ENCODE measurements at places on chromosomes 6 and 20. TPM values are rescaled to one million over a fixed set of nuclear protein-coding genes. Genes with fewer than 3 reads are reported as not detected.

GRCh38 chr20:20664795-20665589 lies 47.5 kb downstream of the RALGAPA2 start:
- DNase-seq: no peak

- no peak for DNase-seq
Measured at GRCh38 chr20:19555726-19556125, 202.3 kb upstream of the RIN2 start.

DNA sequence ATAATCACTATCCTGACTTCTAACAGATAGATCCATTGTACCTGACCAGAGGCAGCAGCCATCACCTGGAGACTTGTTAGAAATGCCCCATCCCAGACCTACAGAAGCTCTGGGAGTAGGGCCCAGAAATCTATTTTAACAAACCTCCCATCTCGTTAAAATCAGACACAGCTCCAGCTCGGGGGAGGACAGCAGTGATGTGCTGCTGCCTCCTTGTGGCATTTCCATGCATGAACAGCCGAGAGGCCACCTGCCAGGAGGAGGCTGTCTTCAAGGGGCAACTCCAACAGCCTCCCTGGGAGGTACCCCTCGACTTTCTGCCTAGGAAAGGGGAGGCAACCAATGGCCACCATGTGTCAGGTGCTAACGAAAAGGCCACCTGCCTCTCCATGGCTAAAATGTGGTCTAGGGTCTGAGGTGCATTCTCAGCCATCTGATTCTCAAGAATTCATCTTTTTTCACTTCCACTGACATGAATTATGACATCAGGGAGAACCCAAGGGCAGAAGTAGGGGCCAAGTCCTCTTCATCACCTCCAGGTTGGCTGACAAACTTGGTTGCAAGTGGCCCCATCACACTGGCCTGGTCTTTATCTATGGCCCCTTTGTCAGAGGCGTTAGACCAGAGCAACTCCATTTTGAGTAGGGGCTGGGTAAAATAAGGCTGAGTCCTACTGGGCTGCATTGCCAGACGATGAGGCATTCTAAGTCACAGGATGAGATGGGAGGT lies 12.2 kb upstream of the KCNK15 start:
- peak; percentile 77 for DNase-seq

DNA sequence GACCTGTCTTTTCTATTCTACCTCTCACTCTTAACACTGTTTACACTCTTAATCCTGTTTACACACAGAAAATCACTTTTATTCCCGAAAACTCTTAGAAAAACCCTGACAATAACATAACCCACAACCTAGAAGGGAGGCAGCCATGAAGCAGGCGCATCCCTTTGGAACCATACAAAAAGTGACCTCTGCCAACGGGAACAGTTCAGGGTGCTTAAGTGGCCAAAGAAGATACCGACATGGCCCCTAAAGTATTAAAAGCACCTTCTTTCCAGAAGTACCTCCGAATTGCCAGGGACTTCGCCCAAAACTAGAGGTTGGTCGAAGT lies 490 bp downstream of the MMUT start:
- DNase-seq: no peak

GRCh38 chr6:55260181-55260580 lies 67.1 kb upstream of the GFRAL start:
- DNase-seq: no peak

DNA sequence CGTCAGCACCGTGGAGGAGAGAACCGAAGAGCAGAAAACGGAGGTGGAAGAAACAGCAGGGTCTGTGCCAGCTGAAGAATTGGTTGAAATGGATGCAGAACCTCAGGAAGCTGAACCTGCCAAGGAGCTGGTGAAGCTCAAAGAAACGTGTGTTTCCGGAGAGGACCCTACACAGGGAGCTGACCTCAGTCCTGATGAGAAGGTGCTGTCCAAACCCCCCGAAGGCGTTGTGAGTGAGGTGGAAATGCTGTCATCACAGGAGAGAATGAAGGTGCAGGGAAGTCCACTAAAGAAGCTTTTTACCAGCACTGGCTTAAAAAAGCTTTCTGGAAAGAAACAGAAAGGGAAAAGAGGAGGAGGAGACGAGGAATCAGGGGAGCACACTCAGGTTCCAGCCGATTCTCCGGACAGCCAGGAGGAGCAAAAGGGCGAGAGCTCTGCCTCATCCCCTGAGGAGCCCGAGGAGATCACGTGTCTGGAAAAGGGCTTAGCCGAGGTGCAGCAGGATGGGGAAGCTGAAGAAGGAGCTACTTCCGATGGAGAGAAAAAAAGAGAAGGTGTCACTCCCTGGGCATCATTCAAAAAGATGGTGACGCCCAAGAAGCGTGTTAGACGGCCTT lies 41.6 kb downstream of the ZBTB2 start:
- no peak for DNase-seq

DNA sequence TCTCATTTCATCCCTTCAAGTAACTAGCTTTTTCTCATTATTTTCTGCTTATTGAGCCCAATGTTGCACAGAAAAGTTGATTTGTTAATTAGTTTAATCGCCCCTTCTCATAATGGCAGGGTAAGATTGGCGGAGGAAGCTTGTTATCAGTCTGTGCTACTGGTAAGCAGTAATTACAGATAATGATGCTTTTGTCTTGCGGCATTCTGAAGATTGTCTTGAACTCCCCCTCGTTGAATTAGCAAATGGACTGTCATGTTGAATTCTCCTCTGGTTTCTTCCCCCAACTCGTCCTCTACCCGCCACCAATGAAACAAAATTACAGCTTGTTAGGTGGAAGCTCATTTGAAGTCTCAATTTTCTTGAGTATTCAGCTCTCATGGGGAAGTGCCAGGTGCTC lies 39.4 kb downstream of the PRDM13 start:
- no peak for DNase-seq

The SHLD1 gene
- total RNA-seq: 2.9 TPM

The CST5 gene
- not detected for total RNA-seq

Data from aorta (tissue), 5 donors.